HS-27A (cell line): ENCODE measurements at places on chromosomes 3 and 15.
A peak's percentile ranks its signal among the peaks of the same experiment; 100 is the strongest.

DNA sequence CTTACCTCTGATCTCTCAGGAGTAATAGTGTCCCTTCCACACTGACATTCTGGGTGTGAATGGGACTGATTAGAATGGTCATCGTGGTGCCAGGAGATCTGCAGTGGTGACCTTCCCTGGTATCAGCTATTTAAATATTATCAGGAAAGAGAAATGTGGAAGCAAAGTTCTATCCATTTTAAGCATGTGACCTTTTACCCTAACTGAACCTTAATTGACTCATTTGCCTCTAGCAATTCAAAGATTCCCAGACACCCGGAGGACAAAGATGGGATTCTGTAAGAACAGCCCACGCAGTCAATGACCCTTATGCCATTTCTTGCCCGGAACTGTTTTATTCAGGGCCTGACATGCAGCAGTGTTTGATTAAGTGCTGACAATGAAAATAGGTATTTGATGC, 10.3 kb downstream of the LIPC start:
- no peak for DNase-seq

GRCh38 chr15:101092156-101092866, 159.5 kb downstream of the CHSY1 start:
- DNase-seq: no peak

DNA sequence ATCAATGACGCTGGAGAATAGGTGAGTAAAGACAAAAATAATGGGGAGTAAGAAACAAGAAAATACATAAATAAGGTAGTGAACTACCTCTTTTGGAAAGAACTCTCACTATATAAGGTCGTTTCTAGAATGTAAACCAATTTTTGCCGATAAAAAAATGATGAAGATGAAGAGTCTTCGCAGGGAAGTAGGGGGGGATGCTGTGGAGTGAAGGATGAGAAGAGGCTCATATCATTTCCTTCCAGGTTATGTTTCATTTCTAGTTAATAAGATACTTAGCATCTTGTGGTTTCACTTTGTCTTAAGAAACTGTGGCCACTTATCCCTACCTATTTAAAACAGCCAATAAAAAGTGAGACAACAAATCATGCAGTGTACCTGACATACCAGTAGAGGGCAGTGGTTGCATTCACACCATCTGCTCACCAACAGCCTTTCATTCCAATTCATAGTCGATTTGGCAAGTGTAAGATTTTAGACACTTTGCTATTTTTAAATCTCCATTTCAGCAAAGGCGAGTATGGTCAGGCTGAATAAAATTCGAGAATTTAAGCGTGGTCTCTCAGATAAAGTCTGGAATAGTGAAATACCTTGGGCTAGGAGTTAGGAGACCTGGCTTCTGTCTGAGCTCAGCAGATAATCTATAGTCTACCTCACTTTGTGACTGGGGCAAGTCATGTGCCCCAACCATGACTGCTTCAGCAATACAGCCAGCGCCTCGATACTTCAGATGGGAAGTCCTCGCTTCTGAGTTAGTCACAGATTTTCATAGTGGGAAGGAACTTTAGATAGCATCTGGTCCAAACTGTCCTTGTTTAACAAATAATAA, 28.9 kb upstream of the ICE2 start:
- peak; percentile 52 for DNase-seq

DNA sequence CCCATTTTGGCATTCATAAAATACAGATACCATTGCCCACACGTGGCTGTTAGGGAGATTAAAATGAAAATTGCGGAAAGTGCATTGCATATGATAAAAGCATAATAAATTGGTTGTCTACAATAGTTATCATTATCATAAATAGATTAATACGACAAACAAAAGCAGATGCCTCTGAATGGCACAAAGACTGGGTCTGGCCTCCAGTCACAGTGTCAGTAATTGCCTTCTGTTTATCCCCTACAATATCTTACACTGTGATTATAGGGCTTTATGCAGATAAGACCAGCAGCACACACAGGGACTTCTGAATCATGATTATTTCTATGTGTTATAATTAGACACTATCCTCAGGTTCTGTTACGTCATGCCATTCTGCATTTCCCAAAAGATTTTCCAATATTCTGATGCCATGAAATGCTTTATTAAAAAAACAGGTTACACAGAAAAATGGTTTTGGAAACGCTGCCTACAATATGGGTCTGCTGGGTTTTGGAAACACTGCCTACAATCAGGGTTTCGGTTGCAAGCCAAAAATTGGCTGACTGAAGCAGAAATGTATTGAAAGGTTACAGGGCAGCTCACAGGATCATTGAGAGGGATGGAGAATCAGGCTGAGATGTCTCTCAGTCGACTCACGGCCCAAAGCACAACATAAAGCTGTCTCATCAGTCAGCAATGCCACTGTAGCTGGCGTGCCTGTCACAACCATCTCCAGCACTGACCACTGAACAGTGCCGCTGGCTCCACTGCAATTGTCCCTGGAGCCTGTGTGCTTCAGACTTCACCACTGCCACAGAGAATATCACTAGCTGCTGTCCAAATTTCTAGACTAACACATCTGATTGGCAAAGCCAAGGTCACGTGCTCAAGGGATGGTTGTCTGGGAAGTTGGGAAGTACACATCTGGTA, 248.1 kb downstream of the ERC2 start:
- no peak for DNase-seq

- no peak for DNase-seq
Observed at GRCh38 chr3:178313716-178314115, 222.5 kb upstream of the KCNMB2 start.
